ENCODE measurements at places on chromosomes 1 and 21.

GRCh38 chr1:200252531-200252930, 157.3 kb downstream of the ZNF281 start:
- DNase-seq = no peak

GRCh38 chr1:76949503-76949902, 82.2 kb downstream of the ST6GALNAC5 start:
- no peak for DNase-seq

DNA sequence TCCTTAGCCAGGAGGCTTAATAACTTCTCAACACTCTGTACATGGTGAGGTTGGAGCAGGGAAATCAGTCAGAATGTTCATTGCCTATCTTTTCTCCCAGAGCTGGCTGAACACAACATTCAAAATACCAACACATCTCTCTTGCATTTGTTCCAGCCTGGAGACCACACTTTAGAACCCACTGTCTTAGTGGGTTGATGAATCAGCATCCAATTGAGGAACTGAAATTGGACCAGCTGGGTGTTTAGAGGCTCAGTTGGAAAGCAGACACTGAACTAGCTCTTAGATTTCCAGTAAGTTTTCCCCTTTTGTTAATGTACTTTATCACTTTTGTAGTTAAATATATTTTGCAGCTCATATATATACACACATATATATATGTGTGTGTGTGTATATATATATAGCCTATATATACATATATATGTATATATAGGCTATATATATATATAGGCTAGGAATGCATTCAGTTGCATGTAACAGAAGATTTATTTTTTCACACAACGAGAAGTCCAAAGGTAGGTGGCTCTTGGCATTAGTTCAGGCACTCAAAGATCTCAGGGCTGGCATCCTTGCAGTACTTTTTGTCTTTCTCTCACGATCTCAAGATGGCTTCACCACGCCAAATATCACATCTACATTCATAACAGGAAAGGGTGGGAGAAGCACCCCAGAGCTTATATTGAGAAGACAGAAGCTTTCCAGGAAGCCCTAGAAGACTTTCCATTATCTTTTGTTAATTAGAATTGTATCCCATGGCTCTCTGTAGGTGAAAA, 35.0 kb upstream of the HUNK start:
- DNase-seq = no peak

GRCh38 chr1:165152109-165152508, 204.4 kb downstream of the LMX1A start:
- no peak for DNase-seq

DNA sequence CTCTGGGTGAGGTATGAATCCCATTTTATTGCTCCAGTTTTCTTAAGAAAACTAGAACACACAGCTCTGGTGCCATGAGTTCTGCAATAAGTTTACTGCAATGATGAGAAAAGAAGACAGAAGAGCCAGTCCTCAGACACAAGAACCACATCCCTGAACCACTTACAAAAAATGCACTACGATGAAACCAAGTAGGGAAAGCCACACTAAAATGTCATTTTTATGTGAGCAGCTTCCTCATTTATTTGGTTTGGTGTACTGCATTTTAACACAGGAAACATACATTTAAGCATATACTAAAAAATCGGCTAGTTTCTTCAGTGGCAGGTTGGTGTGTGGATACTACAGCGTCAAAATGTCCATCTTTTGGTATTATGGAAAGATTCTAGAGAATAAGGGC, 95.9 kb downstream of the PTPN14 start:
- no peak for DNase-seq

DNA sequence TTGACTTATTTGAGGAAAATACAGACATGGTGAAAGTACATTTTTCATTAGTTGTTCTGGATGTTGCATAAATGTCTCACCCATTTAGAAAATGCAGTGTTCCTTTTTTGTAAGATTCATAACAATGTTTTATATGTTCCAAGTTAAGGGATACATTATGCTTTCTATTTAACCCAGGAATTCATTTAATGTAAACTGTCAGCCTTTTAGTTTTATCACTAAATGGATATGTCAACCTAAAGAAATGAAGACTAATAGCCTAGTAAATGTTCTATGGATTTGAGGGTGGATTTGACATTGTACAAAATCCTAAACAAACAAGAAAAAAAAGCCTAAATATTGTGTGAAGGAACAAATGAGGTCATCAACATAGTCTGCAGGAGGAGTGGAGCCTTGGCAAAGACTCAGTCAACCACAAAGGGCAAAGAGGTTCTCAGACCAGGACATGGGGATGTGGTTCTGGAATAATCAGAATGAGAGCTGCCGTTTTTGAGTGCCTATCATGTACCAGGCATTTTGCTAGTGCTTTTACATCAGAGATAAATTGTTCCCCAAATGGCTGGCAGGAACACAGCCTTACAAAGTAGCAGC, 8.8 kb upstream of the INSL5 start:
- peak; percentile 3 for DNase-seq

- peak; percentile 44 for DNase-seq
These were observed 642 bp upstream of the ST3GAL3 start for GRCh38 chr1:43706598-43707189.

All from MG63 (cell line).